ENCODE measurements at places on chromosomes 6 and 20. TPM values are rescaled to one million over a fixed set of nuclear protein-coding genes. Genes with fewer than 3 reads are reported as not detected.

DNA sequence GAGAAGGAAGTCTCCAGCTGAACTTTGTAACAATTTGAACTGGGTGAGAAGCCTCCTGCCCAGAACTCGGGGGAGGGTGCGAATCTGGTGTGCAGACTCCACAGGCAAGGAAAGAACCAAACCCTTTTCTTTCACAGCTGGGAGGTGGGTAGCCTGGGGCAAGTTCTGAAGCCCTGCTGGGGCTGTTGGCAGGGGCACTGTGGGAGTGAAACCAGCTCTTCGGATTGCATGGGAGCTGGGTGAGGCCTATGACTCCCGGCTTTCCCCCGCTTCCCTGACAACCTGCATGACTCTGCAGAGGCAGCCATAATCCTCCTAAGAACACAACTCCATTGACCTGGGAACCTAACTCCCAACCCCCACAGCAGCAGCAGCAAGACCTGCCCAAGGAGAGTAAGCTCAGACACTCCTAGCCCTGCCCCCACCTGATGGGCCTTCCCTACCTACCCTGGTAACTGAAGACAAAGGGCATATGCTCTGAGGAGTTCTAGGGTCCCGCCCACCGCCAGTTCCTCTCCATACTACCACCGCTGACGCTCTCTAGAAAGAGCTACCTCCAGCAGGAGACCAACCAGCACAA lies 37.5 kb downstream of the SOD2 start:
- H3K27ac ChIP-seq: no peak overlapping the region
- DNase-seq: no peak
- no peak overlapping the region for H3K4me3 ChIP-seq
- no peaks in the 10 kb centered on the region for H3K36me3 ChIP-seq
- no peaks in the 10 kb centered on the region for H3K27me3 ChIP-seq
- no peaks in the 10 kb centered on the region for H3K4me1 ChIP-seq

DNA sequence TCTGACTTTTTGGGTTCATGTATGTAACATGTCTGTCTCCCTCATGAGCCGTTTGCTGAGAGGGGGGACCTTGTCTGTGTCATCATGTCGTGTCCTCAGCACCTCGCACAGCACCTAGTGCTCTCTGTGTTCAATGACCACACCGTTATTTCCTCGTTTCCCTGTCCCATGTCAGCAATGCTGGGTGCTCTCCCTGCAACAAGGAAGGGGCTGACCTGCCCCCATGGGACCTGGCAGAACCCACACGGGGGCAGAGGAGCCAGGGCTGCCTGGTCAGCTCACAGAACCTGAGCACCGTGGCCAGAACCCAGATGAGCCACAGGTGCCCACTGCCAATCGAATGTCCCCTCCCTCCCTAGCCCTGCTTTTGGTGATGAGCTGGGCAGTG lies 7.3 kb downstream of the ADA start:
- H3K4me3 ChIP-seq: no peak overlapping the region
- no peaks in the 10 kb centered on the region for H3K36me3 ChIP-seq
- peaks cover 85% of the 10 kb centered on the region for H3K4me1 ChIP-seq
- no peaks in the 10 kb centered on the region for H3K27me3 ChIP-seq
- H3K27ac ChIP-seq: peak overlapping the region; percentile 57

DNA sequence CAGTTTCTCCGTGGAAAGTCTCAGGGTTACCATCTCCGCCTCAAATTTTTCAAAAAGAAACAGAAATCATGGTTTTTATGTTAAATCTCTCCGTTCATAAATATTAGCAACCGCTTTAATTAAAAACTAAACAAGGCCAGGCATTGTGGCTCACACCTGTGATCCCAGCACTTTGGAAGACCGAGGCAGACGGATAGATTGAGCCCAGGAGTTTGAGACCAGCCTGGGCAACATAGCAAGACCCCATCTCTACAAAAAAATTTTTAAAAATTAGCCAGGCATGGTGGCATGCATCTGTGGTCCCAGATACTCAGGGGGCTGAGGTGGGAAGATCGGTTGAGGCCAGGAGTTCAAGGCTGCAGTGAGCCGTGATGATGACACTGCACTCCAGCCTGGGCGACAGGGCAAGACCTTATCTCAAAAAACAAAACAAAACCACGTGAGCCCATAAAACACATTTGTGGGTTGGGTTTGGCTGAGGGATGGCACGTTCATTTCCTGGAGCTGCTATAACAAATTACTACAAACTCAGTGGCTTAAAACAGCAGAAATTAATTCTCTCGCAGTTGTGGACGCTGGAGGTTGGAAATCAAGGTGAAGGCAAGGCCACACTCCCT lies 223.2 kb downstream of the ZNF217 start:
- H3K27ac ChIP-seq: no peak overlapping the region
- H3K27me3 ChIP-seq: no peaks in the 10 kb centered on the region
- no peak for DNase-seq
- H3K36me3 ChIP-seq: no peaks in the 10 kb centered on the region
- H3K4me1 ChIP-seq: no peaks in the 10 kb centered on the region

GRCh38 chr20:54086507-54087039 lies 16.2 kb upstream of the BCAS1 start:
- H3K36me3 ChIP-seq: no peaks in the 10 kb centered on the region
- no peak for DNase-seq
- H3K4me3 ChIP-seq: no peak overlapping the region
- H3K27me3 ChIP-seq: no peaks in the 10 kb centered on the region

GRCh38 chr20:5153612-5154542 lies 27.1 kb downstream of the CDS2 start:
- H3K27ac ChIP-seq: no peak overlapping the region
- H3K27me3 ChIP-seq: no peaks in the 10 kb centered on the region
- H3K4me1 ChIP-seq: peaks cover 56% of the 10 kb centered on the region
- no peak overlapping the region for H3K4me3 ChIP-seq
- H3K36me3 ChIP-seq: no peaks in the 10 kb centered on the region
- DNase-seq: no peak

- no peak overlapping the region for H3K4me3 ChIP-seq
- peaks cover 8% of the 10 kb centered on the region for H3K27me3 ChIP-seq
- no peak for DNase-seq
- no peak overlapping the region for H3K27ac ChIP-seq
- H3K4me1 ChIP-seq: no peaks in the 10 kb centered on the region
These were observed 172.3 kb downstream of the ERMARD start for GRCh38 chr6:169923468-169924464.

E2F1 gene
- 2.5 TPM for total RNA-seq

MUC21 gene
- total RNA-seq: not detected

AKAP7 gene
- total RNA-seq: 17.8 TPM

DNA sequence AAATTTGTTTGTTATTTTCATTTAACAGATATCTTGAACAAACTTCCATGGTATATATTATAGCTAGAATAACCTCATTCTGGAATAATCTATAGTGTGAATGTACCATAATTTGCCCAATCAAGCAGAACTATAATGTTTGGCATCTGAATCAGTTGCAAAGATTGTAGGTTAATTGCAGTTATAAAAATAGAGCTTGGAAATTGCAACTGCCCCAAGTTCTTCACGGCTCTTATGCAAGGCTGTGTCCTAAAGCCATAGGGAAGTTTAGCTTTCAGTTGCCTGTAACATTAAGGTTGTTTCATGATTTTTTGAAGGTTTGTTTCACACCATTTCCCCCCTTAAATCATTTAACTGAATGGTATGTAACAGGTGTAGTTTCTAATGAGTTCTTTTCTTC lies 19.4 kb downstream of the NQO2 start:
- no peak overlapping the region for H3K4me3 ChIP-seq
- H3K27ac ChIP-seq: peak overlapping the region; percentile 53
- no peaks in the 10 kb centered on the region for H3K27me3 ChIP-seq
- peaks cover 30% of the 10 kb centered on the region for H3K36me3 ChIP-seq
- DNase-seq: no peak

DNA sequence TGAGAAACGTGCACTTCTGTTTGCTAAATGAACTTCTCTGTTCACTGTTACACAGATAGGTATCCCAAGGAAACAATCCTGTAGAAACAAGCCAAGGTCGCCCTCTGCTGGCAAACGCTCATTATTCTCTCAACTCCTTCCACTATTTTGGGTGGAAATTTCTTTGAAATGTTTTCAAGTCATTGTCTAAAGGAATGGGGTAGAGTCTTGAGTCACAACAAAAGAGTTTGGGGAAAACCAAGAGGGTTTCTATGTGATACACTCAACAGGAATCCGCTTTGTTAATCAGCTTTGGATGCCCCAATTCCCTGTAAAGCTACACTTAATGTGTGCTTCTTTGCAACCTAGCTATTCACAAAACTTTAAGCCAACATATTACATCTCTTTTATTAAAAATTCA lies 4.6 kb upstream of the RAE1 start:
- peak; percentile 81 for DNase-seq
- H3K27me3 ChIP-seq: no peaks in the 10 kb centered on the region
- H3K27ac ChIP-seq: no peak overlapping the region
- H3K4me3 ChIP-seq: no peak overlapping the region
- no peaks in the 10 kb centered on the region for H3K36me3 ChIP-seq
- H3K4me1 ChIP-seq: no peaks in the 10 kb centered on the region

DNA sequence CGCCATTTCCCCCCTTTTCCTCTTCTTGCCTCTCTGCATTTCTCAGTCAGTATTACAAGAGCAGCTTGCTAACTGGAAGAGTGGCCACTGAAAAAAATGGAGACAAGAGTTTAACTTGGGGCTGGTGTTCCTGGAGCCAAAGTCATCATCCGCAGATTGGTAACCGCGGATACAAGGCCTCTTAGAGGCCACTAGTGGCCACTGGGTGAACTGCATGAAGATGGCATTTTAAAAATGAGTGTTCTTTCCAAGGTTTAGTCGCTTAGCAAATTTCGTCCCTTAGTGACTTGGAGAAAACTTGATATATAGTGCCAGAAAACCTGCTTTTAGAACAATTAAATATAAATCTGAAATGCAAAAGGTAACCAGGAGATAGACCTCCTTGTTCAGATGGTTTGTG lies 4.8 kb downstream of the F13A1 start:
- H3K4me1 ChIP-seq: peaks cover 16% of the 10 kb centered on the region
- peaks cover 35% of the 10 kb centered on the region for H3K27me3 ChIP-seq
- no peaks in the 10 kb centered on the region for H3K36me3 ChIP-seq
- H3K4me3 ChIP-seq: no peak overlapping the region
- DNase-seq: no peak

DNA sequence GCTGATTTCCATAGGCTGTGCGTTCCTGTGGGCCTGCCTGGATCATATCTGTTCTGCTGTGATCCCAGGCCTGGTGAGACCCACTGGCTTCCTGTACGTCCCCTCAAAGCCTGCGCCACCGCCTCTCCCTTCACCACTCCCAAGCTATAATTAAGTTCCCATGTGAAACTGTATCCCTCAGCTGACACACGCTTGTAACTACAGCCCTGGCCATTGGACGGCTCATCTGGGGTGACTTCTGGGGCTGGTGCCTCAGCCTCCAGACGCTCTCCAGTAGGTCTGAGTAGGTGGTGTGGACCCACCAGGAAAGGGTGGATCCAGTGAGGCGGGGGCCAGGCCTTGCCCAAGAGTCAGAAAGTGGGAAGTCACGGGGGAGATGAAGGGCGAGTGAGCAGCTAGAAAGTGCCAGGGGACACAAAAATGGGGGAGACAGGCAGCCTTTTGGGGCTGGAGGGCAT lies 21.0 kb downstream of the PPARD start:
- H3K27me3 ChIP-seq: no peaks in the 10 kb centered on the region
- peaks cover 49% of the 10 kb centered on the region for H3K4me1 ChIP-seq
- DNase-seq: no peak
- H3K27ac ChIP-seq: peak overlapping the region; percentile 27
- no peak overlapping the region for H3K4me3 ChIP-seq
- H3K36me3 ChIP-seq: peaks cover 32% of the 10 kb centered on the region

- H3K36me3 ChIP-seq: peaks cover 74% of the 10 kb centered on the region
- H3K4me1 ChIP-seq: peaks cover 61% of the 10 kb centered on the region
- no peaks in the 10 kb centered on the region for H3K27me3 ChIP-seq
These were observed 14.4 kb downstream of the TNFAIP3 start for GRCh38 chr6:137881522-137881886.

OGFR gene
- 89.9 TPM for total RNA-seq

ULBP1 gene
- 0.34 TPM for total RNA-seq

BTNL2 gene
- total RNA-seq: not detected

DNA sequence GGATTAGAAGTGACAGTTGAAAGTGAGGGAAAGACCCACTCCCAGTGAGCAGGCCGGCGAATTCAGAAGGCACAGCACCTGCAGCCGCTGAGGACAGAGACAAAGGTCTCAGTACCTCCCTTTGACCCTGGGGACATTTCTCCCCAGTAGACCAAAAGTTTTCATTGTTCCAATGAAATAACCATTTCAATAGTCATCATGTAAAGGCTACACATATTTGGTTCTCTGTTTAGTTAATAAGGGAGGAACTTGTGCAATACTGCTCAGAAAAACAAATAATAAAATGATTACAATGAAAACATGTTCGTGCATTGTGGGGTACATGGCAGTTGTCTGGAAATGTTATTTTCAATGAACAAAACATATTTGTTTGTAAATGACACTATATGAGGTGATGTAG lies 52.5 kb downstream of the EDN1 start:
- H3K4me3 ChIP-seq: no peak overlapping the region
- H3K36me3 ChIP-seq: no peaks in the 10 kb centered on the region
- H3K27ac ChIP-seq: no peak overlapping the region

DNA sequence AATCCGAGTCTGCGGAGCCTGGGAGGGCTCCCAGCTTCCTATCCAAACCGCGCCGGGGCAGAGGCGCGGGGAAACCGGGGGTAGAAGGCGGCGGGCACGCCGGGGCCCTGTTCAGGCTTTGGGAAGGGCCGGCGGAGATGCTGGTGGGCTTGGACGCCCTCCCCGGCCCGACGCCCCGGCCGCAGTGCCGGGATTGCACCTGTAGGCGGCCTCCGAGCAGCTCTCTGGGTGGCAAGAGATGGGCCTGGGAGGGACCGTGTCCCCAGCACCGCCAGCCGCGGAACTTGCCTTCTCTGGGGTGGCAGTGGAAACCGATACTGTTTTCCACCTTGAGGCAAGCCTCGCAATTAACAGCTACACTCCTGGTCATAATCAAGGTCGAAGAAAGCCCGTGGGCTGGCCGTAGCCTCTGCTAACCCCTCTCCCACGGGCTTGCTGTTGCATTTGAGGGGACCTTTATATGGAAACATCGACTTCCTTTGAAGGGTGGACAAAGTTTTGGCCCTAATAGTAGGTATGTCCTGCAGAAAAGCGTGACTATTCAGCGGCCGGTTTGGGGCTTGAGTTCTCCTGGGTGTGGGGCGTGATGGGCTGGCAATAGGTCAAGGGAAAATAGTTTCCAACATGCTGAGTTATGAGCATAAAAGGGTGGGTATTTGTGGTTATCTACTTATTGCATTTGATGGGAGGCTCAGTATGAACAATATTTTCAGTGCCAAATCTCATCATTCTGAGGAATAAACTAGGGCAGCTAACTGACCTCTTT lies 1.1 kb upstream of the JAG1 start:
- peak overlapping the region; percentile 86 for H3K27ac ChIP-seq
- peak overlapping the region; percentile 86 for H3K4me3 ChIP-seq
- peaks cover 59% of the 10 kb centered on the region for H3K4me1 ChIP-seq

DNA sequence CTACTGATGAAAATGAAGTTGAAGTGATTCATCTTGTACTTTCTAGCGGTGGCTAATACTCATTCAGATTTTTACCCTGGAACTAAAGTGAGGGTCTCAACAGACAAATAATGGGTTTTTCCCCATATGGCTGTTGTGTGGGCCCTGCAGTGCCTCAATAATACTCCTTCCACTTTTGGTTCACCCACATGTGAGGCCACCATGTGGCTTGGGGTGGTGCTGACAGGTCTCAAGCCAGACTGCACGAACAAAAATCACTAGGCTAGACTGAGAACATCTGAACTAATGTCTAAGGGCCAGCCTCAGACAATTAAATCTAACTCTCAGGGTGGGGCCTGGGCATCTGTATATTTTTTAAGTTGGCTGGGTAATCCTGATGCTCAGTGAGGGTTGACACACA lies 7.9 kb upstream of the COL12A1 start:
- no peak for DNase-seq
- H3K27ac ChIP-seq: no peak overlapping the region
- H3K36me3 ChIP-seq: no peaks in the 10 kb centered on the region
- H3K27me3 ChIP-seq: peaks cover 35% of the 10 kb centered on the region
- no peaks in the 10 kb centered on the region for H3K4me1 ChIP-seq

All from spleen (tissue), 13 donors.